ENCODE measurements at places on chromosomes 3 and 15.

DNA sequence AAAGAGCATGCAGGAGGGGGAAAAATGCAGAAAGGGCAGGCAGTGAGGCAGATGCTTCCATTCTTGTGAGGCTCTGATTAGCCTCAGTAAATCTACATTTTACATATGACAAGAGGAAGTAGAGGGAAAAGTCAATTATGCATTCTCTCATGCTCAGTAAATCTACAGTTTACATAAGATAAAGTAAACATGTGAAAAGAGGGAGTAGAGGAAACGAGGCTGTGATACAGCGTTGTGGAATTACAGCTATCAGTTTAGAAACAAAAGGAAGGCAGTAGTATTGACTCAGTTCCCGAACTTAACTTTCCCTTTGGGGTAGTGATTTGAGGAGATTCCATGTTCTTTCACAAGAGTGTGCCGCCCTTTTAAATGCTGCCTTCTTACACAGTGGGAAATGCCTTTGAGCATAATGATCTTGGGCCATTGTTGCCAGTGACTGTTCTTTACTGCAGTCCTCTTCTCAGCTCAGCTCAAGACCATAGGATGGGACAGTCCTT lies 39.3 kb downstream of the OSTN start:
- no peak for DNase-seq

- DNase-seq = no peak
These were observed 52.3 kb downstream of the NCEH1 start for GRCh38 chr3:172658344-172659245.

GRCh38 chr15:76942331-76942730 lies 10.8 kb downstream of the RCN2 start:
- DNase-seq = no peak

DNA sequence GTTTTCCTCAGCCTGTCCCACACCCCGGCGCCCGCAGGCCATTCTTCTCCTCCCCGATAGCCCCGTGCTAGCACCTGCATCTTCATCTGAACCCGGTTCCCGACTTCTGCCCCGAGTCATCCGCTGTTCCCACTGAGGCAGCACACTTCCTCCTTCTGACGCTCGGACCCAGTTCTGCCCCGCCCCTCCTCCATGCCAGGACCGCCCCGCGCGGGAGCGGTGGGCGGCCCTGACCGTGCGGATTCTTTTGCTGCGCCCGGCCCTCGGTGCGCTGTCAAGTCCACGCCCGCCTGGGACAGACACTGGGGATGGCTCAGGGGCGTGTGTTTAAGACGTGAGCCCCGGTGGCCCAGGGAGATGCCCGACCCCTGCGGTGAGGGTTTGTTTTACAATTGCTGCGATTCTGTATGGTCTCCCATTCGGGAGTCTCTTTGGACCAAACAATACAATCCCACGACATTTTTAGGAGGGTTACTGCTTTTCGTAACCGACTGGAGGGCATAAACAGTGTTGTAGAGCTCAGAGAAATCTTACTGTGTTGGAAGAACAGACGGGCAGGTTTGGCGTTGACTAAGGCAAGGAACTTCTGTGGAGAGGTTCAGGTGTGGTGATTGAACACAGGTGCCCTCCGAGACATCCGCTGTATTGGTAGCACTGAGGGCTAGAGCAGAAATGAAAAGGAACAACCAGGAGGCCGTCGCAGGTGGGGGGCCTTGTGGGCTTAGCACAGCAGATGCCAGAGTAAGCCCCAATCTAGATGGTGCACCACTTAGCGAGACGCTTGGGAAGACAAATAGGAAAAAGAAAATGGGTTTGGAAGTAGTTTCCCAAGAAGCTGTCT lies 716 bp downstream of the PTPN23 start:
- DNase-seq = peak; percentile 75

DNA sequence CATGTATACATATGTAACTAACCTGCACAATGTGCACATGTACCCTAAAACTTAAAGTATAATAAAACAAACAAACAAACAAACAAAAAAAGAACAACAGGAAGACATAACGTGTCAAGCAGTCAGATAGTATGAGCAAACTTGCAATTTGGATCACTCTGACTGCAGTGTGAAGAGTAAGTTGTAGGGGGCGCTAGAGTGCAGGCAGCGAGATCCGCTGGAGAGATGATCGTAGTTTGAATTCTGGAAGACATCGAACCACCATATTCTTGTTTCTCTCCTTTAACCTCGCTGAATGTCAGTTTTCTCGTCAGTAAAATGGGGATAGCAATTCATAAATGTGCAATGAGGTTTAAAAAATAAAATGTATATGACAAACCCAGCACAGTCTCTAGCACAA lies 165.2 kb upstream of the LMCD1 start:
- DNase-seq = no peak
